Stimulated activated CD8-positive, alpha-beta memory T cell treated with anti-CD3 and anti-CD28 coated beads, Interleukin-4, amount 100 ng/mL, for 4 hours (primary cell): ENCODE measurements at places on chromosomes 1 and 21.

DNA sequence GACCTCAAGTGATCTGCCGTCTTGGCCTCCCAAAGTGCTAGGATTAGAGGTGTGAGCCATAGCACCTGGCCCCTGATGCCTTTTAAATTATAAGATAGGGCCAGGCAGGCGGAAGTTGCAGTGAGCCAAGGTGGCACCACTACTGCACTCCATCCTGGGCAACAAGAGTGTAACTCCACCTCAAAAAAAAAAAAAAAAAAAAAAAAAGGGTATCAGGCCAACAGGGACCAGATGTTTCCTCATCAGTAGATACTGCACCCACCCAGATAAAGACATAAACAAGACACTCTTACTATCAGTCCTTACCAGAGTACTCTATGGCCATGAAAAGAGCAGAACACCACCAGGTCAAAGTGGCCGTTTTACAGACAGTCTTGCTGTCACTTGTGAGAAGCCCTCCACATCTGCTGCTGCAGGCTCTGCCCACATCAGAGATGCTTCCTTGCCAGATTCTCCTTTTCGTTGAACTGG, 3.3 kb downstream of the C21orf58 start:
- DNase-seq = no peak

- DNase-seq = no peak
Observed at GRCh38 chr1:41355761-41356160, 5.5 kb upstream of the FOXO6 start.

GRCh38 chr1:41677620-41678019, 193.1 kb upstream of the EDN2 start:
- no peak for DNase-seq

DNA sequence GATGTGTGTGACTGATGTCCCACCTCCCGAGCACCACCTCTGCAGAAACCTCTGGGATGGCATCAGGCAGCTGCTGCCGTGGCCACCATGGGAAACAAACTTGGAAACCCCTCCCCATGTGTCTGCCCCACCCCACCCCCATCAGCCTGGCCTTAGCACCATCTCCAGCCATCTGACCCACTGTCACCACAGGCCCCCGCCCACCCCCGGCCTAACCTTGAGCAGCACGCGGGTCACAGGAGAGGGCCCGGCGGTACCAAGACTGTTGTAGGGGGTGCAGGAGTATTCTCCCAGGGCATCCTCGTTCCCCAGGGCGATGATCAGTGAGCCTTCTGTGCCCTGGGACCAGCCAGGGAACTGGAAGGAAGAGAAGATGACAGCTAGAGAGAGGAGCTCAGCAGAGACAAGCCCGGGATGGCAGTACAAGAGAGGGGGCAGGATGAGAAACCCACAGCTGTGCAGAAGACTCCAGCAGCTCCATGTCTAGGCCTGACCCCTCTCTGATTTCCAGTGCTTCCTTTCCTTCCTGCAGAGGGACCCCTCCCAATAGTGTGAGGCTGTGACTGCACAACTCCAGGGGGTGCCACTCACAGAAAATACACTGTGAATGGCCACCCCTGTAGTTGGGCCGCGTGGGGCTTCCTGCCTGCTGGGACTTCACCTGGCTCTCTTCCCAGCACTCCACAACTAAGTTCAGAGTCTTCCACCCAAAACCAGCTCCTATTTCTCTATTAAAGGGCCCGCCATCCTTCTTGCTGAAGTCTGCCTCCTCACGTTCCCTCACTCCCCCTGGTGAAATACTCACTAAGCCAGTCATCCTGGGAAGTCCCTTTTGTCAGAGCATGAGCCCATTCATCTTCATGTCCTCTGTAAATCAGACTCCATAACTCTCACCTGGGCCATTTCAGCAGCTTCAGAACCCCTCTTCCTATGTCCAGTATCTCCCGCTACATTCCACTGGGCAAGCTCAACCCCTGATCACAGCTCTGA, 7.3 kb upstream of the TAGLN2 start:
- DNase-seq = no peak

GRCh38 chr21:37531431-37531932, 164.9 kb downstream of the DYRK1A start:
- DNase-seq = no peak

- DNase-seq = peak; percentile 54
Observed at GRCh38 chr1:6423321-6423999, 1.1 kb upstream of the ESPN start.

GRCh38 chr1:34642679-34643078, 112.2 kb upstream of the GJB5 start:
- DNase-seq = no peak
